ENCODE measurements at places on chromosomes 7 and 10.

GRCh38 chr7:95491634-95492314, 6.0 kb downstream of the ASB4 start:
- DNase-seq, result no peak

GRCh38 chr10:7378602-7379403, 32.0 kb downstream of the SFMBT2 start:
- DNase-seq, result no peak

DNA sequence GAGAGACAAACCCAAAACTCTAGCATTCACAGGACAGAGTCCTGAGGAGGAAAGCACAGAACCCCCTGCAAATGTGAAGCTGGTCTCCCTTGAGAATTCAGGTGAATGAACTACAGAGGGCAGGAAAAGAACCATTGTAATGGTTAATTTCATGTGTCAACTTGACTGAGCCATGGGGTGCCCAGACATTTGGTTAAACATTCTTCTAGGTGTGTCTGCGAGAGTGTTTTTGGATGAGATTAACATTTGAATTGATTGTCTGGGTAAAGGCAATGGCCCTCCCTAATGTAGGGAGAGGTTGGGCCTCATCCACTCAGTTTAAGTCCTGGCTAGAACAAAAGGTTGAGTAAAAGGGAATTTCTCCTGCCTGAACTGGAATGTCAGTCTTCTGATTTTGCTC, 15.7 kb upstream of the CDK1 start:
- DNase-seq, result no peak

DNA sequence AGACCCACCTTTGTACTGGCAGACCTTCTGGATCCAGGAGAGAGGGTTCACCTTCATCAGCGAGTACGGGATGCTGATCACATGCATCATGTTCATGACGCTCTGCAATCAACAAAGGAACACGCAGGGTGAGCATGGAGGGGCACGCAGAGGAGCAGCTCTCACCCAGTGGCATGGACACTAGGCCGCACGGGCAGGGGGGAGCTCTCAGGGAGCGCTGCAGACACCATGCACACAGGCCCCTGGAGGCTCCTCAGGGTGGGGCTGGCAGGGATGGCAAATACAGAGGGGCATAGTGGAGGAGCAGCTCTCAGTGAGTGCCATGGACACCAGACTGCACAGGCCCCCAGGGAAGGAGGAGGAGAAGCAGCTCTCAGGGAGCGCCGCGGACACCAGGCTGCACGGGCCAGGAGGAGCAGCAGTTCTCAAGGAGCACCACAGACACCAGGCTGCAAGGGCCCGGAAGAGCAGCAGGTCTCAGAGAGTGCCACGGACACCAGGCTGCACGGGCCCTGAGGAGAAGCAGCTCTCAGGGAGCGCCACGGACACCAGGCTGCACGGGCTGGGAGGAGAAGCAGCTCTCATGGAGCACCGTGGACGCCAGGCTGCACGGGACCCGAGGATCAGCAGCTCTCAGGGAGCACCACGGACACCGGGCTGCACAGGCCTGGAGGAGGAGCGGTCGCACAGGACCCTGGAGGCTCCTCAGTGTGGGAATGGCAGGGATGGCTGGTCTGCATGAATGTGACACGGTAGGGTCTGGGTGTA, 249.5 kb downstream of the ZMYND11 start:
- no peak for DNase-seq

DNA sequence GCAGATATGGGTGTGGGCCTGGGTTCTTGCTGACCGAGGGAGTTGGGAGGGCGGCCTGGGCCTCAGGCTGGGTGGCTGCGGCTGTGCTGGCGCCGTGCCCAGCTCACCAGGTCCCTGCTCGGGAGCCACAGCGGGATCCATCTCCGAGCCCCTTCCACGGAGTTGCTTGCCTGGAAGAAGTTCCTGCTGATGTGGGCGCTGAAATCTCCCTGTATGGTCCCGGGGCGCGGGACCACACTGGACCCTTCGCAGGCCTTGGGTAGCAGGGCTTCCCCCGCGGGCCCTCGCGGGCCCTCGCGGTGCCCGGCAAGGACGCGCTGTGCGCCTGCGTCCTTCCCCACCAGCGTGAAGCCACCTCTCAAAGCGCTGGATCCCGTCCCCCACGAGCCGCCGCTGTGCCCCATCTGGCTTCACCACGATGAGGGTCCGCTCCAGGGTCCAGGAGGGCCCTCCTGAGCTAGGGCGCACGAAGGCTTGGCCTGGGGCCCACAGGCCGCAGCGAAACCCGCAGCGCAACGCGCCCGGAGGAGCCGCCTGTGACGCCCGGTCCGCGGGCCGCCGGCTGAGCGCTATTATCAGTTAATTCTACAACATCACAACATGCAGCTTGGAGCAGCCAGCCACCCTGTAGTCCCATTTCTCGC, 31.5 kb downstream of the RAB19 start:
- peak; percentile 73 for DNase-seq

DNA sequence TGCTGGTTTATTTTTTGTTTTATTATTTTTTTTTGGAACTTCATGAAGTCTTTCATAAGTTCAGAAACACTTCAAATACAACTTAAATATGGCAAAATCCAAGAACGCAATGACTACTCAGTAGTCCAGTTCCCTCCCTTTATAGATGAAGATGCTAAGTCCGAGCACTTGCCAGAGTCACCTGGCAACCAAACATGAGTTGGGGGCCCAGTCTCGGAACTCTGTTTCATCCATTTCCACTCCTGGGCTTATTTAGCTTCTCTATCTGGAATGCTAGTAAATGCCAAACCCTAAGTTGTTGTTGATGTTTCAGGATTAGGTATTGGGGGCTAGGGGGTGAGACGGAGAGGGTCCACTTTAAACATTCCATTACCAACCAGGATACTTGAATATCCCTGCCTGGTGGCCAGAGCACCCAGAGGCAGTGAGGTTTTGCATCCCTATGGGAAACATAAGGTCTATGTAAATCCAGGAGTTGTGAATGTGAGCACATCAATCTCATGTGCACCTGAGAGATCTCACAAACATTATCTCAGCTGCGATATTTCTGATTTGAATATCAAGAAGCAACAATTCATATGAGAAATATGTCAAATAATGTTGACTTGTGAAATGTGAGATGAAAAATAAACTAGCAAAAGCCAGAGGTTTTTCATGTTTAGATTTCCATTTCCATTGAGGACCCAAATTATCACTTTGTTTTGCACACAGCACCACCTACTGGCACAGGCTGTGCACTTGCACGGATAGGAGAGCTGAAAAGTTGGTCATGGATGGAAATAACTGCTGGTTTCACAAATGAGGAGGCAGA, 129.3 kb downstream of the PKD1L1 start:
- DNase-seq, result peak; percentile 81

GRCh38 chr10:52128056-52128683, 185.9 kb upstream of the DKK1 start:
- DNase-seq, result no peak

DNA sequence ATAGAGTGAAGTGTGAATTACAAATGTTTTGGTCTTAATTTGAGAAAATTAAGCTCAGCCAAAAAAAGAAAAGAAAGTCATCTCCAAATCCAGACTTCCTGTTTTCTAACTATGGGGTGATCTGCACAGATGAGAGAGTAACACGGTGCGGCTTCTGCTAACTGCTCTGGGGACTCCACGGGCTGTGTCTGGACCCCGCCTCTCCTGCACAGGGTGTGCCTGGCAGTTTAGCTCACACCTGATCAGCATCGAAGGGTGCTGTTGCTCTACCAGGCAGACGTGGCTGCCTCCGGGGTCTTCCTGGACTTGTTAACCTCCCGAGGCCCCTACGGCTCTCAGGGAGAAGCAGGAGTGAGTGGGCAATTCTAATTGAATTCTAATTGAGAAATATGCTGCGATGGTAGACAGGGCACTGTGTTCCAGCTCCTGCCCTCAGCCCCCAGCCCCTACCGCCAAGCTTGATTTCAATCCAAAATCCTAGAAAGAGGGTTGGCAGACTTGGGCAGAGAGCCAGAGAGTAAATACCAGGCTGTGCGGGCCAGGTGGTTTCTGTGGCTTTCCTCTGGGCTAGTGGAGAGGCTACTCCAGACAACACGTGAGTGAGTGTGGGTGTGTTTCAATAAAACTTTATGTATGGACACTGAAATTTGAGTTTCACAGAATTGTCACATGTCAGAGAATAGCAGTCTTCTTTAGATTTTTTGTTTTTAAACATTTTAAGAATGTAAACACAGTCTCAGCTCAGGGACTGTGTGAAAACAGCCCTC, 13.4 kb downstream of the SHH start:
- peak; percentile 40 for DNase-seq

DNA sequence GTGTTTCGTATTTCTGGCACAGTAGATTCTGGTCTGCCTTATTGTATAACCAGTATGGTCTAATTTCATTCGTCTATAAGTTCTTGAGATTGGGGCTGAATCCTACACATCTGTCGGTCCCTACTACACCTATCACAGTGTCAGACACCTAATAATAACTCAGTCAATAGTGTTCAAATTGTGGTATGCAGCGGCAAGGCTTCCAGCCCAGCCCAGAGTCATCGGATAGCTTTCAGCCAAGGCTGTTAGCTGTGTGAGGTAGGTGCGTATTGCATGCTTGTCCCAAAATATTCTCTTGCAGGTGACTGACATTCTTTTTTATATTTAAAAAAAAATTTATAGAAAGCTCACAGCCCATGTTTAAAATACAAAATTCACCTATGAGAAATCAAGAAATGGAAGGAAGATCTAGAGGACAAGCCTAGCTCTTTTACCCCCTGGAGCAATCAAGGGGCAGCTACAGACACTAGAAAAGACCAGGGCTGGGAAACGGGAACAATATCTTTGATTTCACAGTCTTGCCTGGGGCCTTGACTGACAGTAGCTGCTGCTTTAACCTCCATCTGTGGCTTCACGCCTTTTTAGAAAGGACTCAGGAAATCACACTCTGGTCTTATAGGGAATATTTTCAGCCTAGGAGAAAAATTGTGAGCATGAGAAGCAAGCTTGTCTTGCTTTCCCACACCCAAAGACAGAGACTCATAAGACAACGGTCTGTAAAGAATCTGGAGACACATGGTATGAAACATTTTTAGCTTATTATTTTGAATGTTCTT, 9.5 kb upstream of the ASB4 start:
- no peak for DNase-seq

DNA sequence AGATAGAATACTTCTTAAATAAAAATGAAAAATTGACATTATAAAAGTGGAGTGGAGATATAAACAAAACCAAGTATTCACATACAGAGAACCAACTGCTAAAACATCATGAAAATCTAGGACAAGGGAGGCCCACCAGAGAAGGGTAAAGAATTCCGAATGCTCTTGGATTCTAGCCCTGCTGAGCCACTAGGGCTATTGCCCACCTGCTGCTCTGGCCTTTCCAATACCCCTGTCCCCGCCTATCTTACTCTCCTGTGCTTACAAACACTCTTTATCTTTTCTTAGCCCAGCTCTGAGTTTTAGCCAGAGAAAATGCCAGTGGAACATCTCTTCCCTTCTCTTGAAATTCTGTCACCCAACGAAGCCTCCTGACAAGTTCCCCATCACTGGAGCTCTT, 100.3 kb downstream of the MACC1 start:
- no peak for DNase-seq

- DNase-seq, result peak; percentile 57
These were observed 95.5 kb downstream of the UBE3C start for GRCh38 chr7:157234271-157234670.

- no peak for DNase-seq
These were observed 23.3 kb downstream of the AVL9 start for GRCh38 chr7:32518534-32519140.

GRCh38 chr7:24227603-24228359, 56.2 kb upstream of the NPY start:
- DNase-seq, result peak; percentile 75

- no peak for DNase-seq
These were observed 112.4 kb downstream of the ANKRD26 start for GRCh38 chr10:26987851-26988250.

GRCh38 chr7:121151774-121152221, 163.3 kb downstream of the CPED1 start:
- DNase-seq, result no peak

GRCh38 chr7:127658970-127659630, 7.1 kb downstream of the SND1 start:
- no peak for DNase-seq

- DNase-seq, result peak; percentile 31
These were observed 11.2 kb downstream of the IL2RA start for GRCh38 chr10:6050801-6051445.

DNA sequence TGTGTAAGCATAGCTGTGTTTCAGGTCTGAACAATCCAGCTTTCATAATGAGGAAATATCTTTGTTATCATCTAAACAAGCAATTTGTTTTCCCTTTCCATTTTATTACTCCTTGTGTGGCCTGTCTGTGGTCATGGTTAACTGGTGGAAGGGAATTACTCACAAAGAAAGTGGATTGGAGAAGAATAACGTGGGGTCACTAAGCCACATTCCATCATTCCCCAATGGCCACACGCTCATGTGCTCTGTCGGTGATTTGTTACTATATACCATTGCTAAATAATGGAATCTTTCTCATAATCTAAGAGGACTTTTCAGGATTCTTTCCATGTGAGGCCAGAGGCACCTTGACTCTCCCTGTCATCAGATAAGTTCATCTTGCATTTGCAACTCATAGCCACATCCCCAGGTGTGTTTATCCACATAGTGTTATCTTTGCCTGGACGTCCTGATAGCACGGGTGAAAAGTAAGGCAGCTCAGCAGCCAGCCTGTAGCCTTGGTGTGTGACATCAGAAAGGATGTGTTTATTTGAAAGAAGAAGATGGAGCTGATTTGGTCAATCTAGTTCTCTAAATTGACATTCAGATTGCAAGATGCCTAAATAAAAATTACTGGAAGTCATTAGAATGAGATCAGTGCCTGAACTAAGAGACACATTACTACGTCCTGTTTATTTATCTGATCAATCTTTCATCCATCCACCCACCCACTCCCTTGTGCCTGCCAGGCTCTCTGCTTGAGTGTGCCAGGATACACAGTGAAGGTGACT, 128.9 kb downstream of the CELF2 start:
- peak; percentile 37 for DNase-seq

- DNase-seq, result no peak
These were observed 3.3 kb downstream of the MUC3A start for GRCh38 chr7:100952641-100953040.

- no peak for DNase-seq
These were observed 6.5 kb downstream of the BTBD16 start for GRCh38 chr10:122277526-122278136.

GRCh38 chr10:102347236-102347828, 48.2 kb upstream of the NFKB2 start:
- peak; percentile 45 for DNase-seq

- no peak for DNase-seq
These were observed 64.2 kb downstream of the ARMC3 start for GRCh38 chr10:22992075-22992474.

GRCh38 chr10:105770524-105771212, 1129.6 kb downstream of the SORCS3 start:
- DNase-seq, result no peak

- DNase-seq, result no peak
These were observed 223.4 kb downstream of the BMPER start for GRCh38 chr7:34128762-34129161.

DNA sequence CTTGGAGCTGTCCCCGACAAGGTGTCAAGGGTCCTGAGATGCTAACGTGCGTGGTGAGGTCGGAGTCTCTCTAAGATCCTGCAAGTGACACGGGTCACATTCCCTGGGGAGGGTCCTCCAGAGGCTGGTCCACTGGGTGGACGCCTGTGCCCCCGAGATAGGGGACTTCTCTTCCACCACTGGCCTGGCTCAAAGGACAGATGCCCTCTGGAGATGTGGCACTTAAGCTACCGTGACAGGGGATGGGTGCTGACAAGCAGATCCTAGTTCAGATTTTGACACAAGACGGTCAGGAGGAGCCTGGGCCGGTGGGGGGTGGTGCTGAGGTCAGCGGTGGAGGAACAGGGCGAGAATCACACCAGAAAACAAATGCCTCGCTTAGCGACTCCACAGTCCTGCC, 178.0 kb downstream of the ADARB2 start:
- DNase-seq, result no peak

GRCh38 chr10:90712529-90712928, 145.3 kb downstream of the HTR7 start:
- DNase-seq, result no peak
